ENCODE measurements at places on chromosomes 6 and 20.

GRCh38 chr6:154157706-154158105 lies 118.7 kb downstream of the OPRM1 start:
- no peak for DNase-seq

- peak; percentile 5 for DNase-seq
These were observed 668 bp downstream of the PKIB start for GRCh38 chr6:122610690-122611455.

GRCh38 chr6:125987026-125987617 lies 782 bp downstream of the TRMT11 start:
- no peak for DNase-seq

DNA sequence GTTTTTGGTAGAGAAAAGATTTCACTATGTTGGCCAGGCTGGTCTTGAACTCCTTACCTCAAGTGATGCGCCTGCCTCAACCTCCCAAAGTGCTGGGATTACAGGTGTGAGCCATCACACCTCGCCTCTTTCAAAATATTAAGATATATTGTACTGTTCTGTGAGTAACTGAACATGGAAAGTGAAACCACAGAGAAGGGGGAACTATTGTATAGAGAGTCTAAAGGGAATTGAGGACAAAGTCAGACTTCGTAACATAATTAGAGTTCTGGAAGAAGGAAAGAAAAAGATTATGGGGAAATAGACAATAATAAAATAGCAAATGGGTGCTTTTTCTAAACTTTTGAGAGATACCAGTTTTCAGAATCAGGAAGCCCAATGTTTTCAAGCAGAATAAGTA lies 17.4 kb upstream of the AKAP7 start:
- DNase-seq, result no peak

DNA sequence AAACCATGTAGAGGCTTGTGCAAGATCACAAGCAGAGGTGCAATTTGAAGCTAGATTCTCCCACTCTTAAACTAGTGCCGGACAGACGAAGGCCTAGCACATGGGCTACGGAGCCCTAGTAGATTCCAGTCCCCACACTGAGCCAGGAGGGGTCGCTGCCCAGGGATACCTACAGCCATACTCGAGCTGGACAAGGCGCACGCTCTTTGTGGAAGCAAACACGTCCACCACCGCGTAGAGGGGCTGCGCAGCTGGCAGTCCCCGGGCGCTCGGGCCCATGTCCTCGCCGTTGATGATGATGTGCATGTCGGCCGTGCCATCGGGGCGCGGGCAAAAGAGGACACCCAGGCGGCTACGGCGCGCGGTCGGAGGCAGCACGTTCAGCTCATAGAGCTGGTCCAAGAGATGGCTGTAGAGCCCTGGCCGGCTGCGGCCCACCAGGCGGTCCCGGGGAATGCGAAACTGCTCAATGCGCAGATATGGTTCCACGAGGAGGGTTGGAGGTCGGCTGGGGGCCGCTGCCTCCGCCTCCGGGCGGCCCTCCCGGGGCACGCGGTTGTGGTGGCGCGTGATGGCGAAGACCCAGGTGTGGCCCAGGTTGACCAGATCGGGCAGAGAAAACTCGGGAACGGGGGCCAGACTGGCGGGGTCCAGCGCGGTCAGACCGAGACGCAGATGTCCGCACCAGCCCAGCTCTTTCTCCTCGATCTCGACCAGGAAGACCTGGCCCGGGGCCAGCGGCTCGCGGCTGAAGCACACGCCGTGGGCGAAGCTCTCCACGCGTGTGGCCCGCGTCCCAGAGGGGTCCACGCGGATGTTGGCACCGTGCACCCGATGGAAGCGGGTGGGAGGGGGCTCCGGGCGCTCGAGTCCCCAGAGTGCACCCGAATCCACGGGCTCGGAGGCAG lies 677 bp downstream of the NEURL2 start:
- DNase-seq, result no peak

DNA sequence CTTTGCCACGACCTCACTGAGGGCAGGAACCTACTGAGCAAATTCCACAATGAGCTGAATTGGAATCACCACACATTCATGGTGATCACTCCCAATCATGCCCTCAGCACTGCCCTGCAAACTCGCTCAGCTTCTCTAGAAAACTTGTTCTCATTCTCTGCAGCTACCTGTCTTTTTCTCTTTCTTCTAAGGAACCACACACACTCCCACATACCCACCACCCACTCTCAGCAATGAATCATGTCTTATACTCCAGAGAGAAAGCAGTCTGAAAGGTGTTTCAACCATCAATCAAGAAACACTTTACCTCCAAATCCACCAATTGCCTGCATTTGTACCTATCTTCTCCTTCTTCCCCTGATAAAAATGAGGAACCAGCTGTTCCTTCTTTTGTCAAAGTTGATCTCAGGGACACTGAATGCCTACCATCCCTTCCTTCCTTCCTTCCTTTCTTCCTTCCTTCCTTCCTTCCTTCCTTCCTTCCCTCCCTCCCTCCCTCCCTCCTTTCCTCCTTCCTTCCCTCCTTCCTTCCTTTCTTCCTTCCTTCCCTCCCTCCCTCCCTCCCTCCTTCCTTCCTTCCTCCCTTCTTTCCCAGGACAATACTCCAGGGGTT lies 84.6 kb upstream of the SGK1 start:
- DNase-seq, result no peak

DNA sequence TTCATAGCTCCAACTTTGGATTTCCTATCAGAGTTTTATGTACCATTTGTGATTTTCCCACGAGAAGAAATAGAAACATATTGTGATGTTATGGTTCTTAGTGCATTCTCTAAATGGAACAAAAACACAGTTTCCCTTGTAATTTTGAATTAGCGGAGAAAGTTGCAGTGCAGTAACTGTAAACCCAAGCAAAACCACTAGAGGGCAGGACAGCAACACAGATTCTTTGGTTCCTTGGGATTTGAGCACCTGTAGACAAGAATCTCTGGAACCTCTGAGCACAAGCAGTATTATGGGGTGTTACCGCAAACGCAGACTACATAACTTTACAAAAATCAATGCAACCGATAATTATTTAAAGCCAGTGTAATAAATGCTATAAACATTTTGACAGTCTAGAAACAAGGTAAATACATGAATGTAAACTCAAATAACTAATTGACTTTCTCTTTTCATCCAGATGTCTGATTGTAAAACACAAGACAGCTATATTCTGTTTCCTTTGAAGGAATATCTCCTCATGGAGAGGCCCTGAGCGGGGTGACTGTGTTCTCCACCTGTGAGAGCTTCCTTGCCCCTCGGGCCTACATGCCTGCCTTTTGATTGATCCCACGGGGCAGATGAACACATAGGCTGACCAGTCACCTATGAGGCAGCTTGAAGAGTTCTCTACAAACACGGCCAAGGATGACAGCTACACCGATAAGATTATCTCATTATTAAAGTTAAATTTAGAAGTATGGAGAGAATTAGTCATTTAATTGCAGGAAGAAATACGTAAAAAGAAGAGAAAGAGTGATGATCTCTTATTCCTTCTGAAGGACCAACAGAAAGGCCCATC lies 67.5 kb upstream of the COL21A1 start:
- DNase-seq, result peak; percentile 47

DNA sequence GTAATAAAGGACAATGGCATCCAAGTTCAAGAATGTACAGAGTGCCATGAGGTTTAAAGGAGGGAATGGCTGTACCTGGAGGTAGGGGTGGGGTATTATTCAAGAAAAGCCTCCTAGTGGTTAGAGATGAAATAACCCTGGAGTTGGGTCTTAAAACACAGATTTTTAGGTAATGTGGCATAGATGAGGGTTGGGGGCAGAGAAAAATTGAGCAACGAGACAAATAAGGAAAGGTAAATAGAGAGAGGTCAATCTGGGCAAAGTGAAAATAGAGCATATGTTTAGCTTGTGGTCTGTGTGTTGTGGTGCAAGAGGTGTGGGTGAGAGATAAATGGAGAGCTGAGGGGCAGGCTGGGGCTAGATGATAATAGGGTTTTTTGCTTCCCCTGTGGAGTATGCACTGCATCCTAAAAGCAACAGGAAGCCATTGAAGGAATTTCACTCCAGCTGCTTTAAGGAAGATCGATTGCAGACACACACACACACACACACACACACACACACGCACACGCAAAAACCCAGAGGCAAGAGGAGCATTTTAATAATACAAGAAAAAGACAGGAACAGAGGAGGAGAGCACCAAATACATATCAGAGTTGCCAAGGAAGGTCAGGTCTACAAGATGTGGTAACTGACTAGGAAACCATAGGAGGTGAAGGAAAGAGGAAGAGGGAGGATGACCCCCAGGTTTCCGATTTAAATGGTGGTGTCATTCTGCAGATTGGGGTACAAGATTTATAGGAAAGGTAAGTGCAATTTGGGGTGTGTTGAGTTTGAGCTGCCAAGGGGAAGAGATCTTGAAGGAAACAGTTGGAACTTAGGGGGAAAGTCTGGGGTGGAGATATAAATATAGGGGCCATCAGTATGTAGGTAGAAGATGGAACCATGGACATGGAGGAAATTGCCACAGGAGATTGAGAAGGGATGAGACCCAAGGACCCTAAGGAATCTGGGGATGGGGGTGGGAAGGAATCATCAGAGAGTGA lies 31.3 kb upstream of the ADGRF1 start:
- DNase-seq, result no peak

GRCh38 chr20:25551413-25552215 lies 33.7 kb downstream of the NINL start:
- DNase-seq, result no peak

GRCh38 chr6:167240034-167240541 lies 51.0 kb upstream of the UNC93A start:
- no peak for DNase-seq

- DNase-seq, result no peak
These were observed 333.3 kb upstream of the CNR1 start for GRCh38 chr6:88499436-88499835.

- DNase-seq, result no peak
These were observed 21.5 kb downstream of the PKIB start for GRCh38 chr6:122631571-122632249.

GRCh38 chr6:130223508-130223907 lies 757 bp upstream of the SAMD3 start:
- DNase-seq, result no peak

DNA sequence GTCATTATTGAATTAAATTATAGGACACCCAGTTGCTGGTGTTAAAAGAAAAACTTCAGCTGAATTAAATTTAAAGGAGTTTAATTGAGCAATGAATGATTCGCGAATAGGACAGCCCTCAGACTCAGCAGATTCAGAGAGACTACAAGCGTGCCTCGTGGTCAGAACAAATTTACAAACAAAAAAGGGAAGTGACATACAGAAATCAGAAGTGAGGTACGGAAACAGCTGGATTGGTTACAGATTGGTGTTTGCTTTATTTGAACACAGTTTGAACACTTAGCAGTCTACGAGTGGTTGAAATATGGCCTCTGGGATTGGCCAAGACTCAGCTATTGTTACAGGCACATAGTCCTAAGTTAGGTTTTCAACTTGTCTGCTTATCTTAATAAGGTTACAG lies 25.8 kb upstream of the TNFRSF21 start:
- DNase-seq, result no peak

GRCh38 chr6:14804785-14805210 lies 441.1 kb upstream of the JARID2 start:
- DNase-seq, result peak; percentile 57

- no peak for DNase-seq
These were observed 559 bp downstream of the APMAP start for GRCh38 chr20:24991897-24992486.

DNA sequence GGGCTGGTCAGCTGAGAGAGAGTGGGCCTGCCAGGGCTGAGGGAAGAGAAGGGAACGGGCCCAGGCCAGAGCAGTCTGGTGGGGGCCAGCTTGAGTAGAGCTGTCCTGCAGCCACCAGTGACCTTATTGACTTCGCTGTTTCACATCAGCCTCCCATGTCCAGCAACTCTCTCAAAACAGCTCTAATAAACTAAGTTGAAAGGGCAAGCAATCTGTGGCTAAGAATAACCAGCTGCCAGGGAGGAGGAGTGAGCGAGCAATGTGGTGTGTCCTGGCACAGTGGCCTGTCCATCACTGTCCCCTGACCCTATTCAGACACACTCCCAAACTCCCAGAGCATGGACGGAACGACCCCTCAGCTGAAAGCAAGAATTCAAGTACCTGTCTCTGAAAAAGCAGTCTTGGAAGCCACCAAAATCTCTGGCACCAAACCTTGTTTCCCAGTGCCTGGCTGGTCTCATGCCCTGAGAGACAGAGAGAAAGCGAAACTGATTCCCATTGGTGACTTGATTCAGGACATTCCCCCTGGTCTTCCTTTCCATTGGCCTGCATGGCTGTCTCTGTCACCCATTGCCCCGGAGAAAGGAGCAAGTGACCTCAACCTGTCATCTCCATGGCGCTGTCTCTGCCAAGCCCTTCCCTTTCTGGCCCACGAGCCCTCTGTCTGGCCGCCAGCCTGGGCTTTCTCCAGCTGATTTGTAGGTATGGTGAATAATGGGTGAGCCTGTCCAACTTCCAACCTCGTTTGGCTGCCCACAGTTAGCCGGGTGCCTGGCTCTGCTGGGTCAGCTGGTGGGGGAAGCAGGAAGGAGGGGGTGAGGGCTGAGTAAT lies at the start of gene DDO:
DDO (minus strand) TSS at position 490 of the 831 bp plus-strand sequence. CDS start 2,113 bp downstream, outside the sequence.
- DNase-seq, result peak; percentile 82

- no peak for DNase-seq
These were observed 32.4 kb downstream of the VAPB start for GRCh38 chr20:58421497-58421850.

- DNase-seq, result no peak
These were observed 205.3 kb downstream of the ADGRG6 start for GRCh38 chr6:142507065-142507464.

- DNase-seq, result peak; percentile 1
These were observed 878.6 kb upstream of the CITED2 start for GRCh38 chr6:140253096-140253495.

DNA sequence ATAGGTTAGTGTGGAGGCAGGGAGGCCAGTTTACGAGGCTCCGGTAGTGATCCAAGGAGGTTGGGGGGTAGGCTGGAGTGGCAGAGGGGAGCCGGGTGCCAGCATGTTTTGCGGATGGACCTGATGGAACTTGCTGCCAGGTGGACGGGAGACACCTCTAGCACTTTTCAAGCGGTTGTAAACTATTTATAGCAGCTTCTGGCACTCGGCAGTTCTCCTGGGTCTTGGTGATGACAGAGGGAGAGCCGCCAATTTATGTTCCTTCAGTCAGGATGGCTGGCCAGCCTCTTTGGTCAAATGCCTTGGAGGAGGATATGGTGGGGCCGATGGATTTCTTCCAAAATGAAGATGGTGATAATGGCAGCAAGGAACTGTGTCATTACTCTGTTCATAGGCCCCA lies 28.8 kb downstream of the TFAP2C start:
- no peak for DNase-seq

- no peak for DNase-seq
These were observed 19.1 kb upstream of the LOC128125822 start for GRCh38 chr6:63553208-63553607.

GRCh38 chr6:34423254-34423653 lies 2.6 kb downstream of the RPS10 start:
- no peak for DNase-seq

DNA sequence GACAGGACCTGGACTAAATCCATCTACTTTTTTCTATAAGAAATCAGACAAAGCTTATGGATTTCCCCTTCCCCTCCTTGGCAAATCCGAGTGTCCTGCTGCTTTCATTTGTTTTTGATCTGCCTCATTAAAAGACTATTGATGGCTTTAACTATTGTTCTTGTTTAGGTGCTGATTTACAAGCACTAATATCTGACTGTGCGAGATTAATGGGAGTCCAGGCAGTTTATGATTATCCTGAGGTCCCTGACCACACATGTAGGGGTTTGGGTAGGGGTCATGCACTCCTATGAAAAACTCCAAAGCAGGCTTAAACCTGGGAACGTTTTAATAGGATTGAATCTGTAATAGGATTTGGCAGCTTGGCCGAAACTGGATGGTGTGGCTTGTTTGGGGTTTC lies 317.5 kb upstream of the POU3F2 start:
- DNase-seq, result no peak

All from A172 (cell line).